ENCODE measurements at places on chromosomes 5 and 9.

DNA sequence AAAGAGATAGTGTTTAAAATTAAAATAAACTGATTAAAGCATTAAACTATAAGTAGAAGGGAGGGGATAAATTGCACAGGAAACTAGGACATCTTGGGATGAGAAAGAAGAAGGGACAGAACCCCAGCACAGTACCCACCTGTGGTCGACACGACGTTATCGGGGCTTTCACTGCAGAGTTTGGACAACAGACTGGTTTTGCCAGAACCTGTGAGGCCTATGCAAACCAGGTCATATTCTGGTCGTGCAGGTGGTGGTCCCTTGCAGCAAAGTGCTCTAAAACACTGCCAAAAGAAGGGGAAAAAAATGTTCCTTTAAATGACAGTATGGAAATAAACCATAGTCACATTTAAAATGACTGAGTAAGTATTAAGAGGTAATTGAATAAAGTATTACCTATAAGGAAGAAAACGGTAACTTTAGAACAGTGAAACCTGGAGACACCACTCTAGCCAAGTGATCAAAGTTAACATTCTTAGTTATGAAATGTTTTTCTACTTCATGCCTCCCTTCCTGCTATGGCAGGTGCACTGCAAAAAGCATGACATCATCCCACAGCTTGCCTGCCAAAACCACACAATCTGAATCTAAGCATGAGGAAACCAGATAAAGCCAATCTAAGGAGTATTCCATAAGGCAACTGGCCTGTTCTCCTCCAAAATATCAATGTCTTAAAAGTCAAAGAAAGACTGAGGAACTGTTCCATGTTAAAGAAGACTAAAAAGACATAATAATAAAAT, 138.6 kb downstream of the ARL15 start:
- no peak for DNase-seq

GRCh38 chr5:74877624-74878304, 11.6 kb upstream of the FAM169A start:
- DNase-seq = no peak

GRCh38 chr9:33414268-33414667, 11.9 kb upstream of the AQP7 start:
- no peak for DNase-seq

GRCh38 chr5:27129926-27130325, 91.5 kb upstream of the CDH9 start:
- no peak for DNase-seq

DNA sequence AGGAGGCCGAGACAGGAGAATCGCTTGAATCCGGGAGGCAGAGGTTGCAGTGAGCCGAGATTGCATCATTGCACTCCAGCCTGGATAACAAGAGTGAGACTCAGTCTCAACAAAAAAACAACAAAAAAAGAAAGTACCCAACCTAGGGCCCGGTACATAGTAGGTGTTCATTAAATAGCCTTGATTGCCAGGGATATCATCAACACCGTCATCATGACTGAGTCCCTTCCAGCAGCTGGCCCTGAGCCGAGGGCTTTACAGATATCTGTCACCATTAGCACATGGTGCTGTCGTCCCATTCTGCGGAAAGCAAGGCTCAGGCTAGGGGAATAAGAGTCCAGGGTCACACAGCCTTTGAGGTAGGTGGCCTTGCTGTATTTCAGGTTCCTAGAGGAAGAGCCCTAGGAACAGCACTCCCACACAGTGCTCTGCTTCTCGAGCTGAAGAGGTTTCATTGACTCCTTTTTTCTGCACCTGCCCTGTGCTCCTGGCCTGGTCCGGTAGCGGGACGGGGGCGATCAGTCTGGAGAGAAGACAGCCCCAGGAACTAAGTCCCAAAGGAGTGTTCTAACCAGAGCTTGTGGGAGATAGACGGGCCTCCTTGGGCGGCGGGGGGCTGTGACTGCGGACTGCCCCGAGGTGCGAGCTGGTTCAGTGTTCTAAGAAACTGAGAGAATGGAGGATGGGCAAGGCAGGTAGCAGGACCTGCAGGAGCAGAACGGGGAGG, 48.2 kb downstream of the CXXC5 start:
- no peak for DNase-seq

DNA sequence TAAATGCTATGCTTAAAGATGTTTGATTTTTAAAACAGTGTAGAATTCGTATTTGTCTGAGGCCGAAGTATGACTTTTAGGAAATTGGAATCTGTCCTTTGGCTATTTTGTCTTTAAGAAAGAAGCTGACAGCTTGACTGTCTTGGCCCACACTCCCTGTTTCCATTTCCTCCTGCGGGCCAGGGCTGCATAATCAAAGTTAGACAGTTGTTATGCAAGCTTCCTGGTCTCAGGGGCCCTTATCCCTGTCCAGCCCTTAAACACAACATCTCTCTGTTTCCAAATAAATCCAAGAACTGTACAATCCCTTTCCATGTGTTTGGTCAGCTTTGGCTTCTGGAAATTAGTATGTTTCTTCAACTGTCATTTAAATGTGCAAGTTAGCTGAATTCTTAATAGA, 54.6 kb upstream of the ECM2 start:
- DNase-seq = peak; percentile 77

- DNase-seq = no peak
These were observed 4.5 kb downstream of the DAP start for GRCh38 chr5:10756549-10756948.

DNA sequence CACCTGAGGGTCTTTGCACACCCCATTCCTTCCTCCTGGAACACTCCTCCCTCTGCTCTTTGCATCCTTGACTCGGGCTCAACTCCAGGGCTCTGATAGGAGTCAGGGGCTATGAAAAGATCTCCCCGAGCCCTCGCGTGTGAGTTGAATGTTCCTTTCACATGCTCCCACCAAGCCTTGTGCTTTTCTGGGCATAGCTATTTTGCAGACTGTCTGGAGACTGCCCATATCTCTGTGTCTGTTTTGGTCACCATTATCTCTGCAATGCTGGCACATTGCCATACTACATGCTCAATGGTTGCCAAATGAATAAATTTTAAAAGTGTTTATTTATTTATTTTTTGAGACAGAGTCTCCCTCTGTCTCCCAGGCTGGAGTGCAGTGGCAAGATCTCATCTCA, 56.9 kb upstream of the PLPP1 start:
- no peak for DNase-seq

- no peak for DNase-seq
These were observed 85.7 kb upstream of the CPLX2 start for GRCh38 chr5:175785681-175786080.
